ENCODE measurements at places on chromosomes 4 and X.

GRCh38 chr4:79013756-79014155 is 74.5 kb upstream of the PAQR3 start:
- no peak for DNase-seq

- DNase-seq: no peak
Observed at GRCh38 chrX:152733261-152733975, at the start of the genes CSAG1 and MAGEA12. CSAG1 (minus strand) TSS chrX:152733721; CDS start chrX:152732460, 1,261 bp downstream. MAGEA12 (plus strand) TSS chrX:152733757; CDS start chrX:152736162, 2,405 bp downstream.

- DNase-seq: no peak
Observed at GRCh38 chr4:186016796-186017195, 52.2 kb upstream of the TLR3 start.

DNA sequence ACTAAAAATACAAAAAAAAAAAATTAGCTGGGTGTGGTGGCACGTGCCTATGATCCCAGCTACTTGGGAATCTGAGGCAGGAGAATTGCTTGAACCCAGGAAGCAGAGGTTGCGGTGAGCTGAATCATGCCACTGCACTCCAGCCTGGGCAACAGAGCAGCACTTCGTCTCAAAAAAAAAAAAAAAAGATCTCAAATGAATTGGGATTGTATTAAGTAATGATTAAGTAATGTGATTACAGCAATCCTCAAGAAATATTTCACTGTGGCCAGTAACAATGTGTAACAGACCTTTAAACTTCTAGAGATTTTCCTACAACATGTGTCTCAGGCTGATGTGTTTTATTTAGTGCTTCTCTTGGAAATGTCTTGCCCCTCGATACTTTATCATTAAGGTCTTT is 46.8 kb downstream of the PKD2 start:
- DNase-seq: no peak

All from stimulated activated CD8-positive, alpha-beta memory T cell treated with anti-CD3 and anti-CD28 coated beads, Interleukin-4, amount 100 ng/mL, for 1 hour (primary cell).